AML-193 (cell line): ENCODE measurements at places on chromosomes 3 and 15.

GRCh38 chr3:98732286-98733052 lies 30.7 kb upstream of the ST3GAL6 start:
- DNase-seq, result no peak

DNA sequence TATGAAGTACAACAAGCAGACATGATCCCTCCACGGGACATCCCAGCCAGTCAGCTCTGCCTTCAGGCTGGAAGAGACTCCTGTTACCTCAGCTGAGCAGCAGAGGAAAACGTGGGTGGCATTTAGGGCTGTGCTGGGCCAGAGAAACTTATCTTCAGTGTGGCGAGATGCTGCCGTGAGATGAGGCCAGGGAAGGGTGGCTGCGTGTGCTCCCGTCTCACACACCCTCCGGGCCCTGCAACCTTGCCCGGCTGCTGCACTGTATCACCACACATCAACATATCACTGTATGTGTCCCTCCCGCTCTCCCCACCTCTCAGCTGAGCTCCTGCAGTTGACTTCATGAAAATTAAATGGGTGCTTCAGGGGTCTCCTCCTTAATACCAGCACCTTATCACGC lies 23.4 kb downstream of the BMF start:
- DNase-seq, result no peak

GRCh38 chr3:48596676-48597407 lies 1.7 kb upstream of the COL7A1 start:
- no peak for DNase-seq

- DNase-seq, result no peak
Measured at GRCh38 chr3:60729056-60729455, 522.2 kb downstream of the FHIT start.

GRCh38 chr3:187022403-187023029 lies 92.2 kb downstream of the ST6GAL1 start:
- DNase-seq, result no peak
